ENCODE measurements at places on chromosomes 2 and 18.

- DNase-seq: no peak
These were observed 202.0 kb upstream of the LRRTM1 start for GRCh38 chr2:80506563-80506962.

- no peak for DNase-seq
These were observed 54.7 kb upstream of the KIDINS220 start for GRCh38 chr2:8892111-8892510.

- peak; percentile 93 for DNase-seq
These were observed 152.9 kb downstream of the SPP2 start for GRCh38 chr2:234203135-234203984.

DNA sequence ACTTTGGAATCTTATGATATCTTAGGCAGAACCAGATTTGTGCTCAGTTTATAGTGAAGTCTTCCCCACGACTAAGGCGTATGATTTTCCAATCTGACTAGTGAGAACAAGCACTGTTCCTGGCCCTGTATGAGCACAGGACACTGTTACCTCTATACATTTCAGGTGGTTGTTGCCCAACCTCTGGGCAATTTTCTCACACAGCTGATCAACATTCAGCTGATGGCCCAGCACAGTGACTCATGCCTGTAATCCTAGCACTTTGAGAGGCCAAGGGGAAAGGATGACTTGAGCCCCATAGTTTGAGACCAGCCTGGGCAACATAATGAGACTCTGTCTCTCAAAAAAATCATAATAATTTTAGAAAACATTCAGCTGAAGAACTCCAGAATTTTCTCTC lies 119.5 kb downstream of the ASXL3 start:
- DNase-seq: peak; percentile 8

GRCh38 chr2:199488772-199489400 lies 31.1 kb upstream of the SATB2 start:
- peak; percentile 60 for DNase-seq

GRCh38 chr2:158740621-158741020 lies 54.5 kb upstream of the DAPL1 start:
- peak; percentile 30 for DNase-seq

GRCh38 chr18:7511106-7511505 lies 56.0 kb upstream of the PTPRM start:
- DNase-seq: no peak

GRCh38 chr2:218065239-218066006 lies 3.6 kb upstream of the RUFY4 start:
- DNase-seq: no peak

GRCh38 chr2:228614741-228615140 lies 433.3 kb upstream of the SPHKAP start:
- DNase-seq: no peak

- DNase-seq: no peak
These were observed 377.4 kb upstream of the DSEL start for GRCh38 chr18:67893916-67894315.

GRCh38 chr18:6482198-6482977 lies 67.7 kb upstream of the L3MBTL4 start:
- DNase-seq: peak; percentile 78

DNA sequence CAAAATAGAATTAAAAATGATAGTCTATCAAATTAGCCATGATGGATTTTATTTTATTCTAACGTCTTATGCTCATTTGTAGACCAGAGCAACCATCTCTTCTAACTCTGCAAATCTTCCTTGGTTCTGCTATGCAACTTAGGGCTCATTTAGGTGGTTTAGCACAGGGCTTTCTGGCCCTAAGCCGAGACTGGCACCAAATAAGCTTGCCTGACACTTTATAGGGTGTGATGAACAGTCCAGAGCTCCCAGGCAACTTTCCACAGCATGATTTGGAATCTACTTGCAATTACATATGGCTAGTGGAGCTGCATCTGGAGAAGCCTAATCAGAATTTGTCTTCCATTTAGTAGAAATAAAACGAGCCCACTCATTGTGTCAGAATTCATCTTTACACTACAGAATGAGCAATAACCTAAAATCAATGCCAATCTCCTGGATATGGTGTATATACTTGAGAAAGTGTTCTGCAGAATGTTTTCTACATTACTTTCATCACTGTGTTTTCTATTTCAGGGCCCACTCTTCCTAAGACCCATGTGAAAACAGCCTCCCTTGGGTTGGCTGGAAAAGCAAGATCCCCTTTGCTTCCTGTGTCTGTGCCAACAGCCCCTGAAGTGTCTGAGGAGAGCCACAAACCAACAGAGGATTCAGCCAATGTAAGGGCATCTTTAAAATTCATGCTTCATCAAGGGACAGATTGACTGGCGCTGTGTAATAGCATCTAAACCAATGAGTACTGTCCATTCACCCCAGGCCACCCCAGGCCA lies 698.2 kb downstream of the MBD2 start:
- no peak for DNase-seq

DNA sequence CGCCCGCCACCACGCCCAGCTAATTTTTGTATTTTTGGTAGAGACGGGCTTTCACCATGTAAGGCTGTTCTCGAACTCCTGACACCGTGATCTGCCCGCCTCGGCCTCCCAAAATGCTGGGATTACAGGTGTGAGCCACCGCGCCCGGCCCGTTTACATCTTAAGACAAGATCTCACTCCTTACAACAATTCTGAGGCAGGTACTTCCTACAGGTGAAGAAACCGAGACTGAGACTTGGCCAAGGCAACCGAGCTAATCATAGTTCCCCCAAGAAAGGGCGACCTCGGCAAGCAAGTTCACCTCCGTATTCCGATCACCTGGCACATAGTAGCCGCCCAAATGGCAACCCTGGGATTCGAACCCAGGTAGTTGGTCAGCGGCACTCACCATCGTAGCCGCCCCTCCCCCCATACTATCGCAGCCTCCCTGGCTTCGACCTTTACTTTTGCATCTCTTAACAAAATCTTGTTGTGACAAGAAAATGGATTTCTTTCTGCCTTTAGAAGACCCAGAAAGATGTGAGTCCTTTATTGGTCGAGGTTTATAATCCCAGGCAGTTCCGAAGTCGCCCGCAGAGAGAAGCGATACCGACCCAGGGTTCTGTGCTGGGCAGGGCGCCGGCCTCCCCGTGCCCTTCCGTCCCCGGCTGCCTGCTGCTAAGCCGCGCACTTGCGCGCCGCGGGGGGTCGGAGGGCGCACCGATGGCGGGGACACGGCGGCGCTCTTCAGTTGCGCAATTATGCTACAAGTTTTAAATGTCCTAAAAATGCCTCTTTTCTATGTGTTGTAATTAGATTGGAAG lies 1.1 kb upstream of the FZD5 start:
- DNase-seq: no peak

- no peak for DNase-seq
These were observed 23.0 kb downstream of the EPHA4 start for GRCh38 chr2:221549143-221549542.

DNA sequence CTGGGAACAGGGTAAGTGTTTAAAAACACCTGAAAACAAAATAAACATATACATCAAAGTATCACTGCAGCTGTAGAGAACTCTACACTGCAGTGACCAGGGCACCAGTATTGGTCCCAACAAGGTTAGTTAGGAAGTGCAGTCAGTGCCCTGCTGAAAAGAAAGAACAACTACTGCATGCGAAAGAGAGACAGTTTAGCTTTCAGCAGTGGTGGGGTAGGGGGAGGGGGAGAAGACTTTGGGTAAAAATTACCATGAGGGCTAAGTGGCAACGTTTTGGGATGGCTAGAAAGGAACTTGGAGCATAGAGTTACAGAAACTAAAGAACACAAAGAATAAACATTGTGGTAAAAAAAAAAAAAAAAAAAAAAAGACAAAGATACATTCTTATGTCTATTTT lies 112.1 kb downstream of the UPP2 start:
- no peak for DNase-seq

DNA sequence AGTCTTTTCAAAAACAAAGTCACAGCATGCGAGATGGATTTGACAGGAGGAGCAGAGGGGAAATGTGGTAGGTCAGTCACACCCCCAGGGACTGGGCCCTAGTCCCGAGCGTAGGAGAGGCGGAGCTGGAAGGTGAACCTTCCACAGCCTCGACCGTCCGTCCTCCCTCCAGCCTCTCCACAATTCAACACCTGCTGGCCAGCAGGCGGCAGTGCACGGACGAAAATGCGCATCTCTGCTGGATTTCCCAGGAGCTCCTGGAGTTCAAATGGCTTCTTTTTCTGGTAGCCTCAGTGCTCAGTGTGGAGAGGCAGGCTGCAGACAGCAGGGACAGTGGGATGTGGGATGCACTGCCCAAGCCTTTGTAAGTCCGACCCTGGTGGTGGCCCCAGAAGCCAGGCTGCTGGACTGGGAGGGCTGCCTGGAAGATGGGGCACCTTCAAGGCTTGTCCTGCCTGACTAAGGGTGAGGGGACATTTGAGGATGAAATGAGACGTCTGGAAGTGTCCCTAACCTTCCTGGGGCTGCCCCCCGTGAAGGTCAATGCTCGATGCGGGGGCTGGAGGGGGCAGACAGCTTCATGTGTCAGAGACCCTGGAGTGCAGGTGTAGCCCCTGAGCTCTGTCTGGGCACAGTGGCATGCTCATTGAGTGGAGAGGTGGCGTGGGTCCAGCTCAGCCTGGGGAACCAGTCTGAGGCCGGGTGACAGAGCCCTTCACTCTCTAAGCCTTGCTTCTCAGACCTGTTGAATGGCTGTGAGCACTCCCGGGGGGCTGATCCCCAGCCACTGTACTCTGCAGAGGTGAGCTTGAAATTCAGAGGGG lies 189.5 kb downstream of the TFCP2L1 start:
- DNase-seq: peak; percentile 76

- DNase-seq: no peak
These were observed 496.9 kb upstream of the VRK2 start for GRCh38 chr2:57549642-57550102.

GRCh38 chr18:26971409-26971808 lies 105.9 kb upstream of the AQP4 start:
- peak; percentile 30 for DNase-seq

GRCh38 chr2:195442458-195443175 lies 214.4 kb upstream of the SLC39A10 start:
- no peak for DNase-seq

- no peak for DNase-seq
These were observed 40.9 kb upstream of the SMAD7 start for GRCh38 chr18:48991676-48992075.

- no peak for DNase-seq
These were observed 59.3 kb downstream of the HDLBP start for GRCh38 chr2:241256168-241256545.

DNA sequence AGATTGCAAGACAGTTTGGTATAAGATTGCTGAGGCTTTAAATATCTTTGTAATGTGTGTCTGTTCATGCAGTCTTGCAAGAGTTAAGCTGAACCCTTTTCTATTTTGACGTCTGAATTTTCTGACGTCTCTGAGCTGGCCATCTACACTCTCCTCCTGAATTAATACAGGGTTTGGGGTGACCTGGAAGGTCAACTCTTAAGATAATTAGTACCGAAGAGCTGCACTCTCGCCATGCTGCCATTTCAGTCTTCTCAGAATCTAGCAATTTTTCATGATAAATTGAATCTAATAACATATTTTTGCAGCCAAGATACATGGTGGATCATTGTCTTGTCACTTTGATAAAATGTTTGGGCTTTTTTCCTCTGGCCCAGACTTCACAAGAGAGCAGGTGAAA lies 1245.2 kb upstream of the CELF4 start:
- DNase-seq: no peak

- peak; percentile 7 for DNase-seq
These were observed 528 bp upstream of the PPP4R3B start for GRCh38 chr2:55618025-55618274.

- DNase-seq: no peak
These were observed 109.1 kb downstream of the RTP5 start for GRCh38 chr2:241978670-241979069.

DNA sequence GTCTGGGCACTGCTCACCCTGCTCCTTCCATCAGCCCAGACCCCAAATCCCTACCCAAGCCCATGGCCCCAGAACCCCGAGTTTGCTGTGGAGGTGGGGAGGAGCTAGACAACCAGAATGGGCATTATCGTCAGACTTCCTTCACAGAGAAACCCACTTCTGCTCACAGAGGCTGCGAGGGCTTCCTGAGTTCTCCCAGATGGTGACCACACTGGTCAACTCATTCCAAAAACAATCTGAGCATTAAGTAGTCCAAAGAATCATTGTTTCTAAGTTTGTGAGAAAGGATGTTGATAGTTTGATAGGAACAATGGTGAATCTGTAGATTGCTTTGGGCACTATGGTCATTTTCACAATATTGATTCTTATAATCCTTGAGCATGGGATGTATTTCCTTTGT lies 60.2 kb downstream of the LRRC30 start:
- no peak for DNase-seq

GRCh38 chr18:79847606-79848293 lies 50.0 kb downstream of the KCNG2 start:
- DNase-seq: no peak

DNA sequence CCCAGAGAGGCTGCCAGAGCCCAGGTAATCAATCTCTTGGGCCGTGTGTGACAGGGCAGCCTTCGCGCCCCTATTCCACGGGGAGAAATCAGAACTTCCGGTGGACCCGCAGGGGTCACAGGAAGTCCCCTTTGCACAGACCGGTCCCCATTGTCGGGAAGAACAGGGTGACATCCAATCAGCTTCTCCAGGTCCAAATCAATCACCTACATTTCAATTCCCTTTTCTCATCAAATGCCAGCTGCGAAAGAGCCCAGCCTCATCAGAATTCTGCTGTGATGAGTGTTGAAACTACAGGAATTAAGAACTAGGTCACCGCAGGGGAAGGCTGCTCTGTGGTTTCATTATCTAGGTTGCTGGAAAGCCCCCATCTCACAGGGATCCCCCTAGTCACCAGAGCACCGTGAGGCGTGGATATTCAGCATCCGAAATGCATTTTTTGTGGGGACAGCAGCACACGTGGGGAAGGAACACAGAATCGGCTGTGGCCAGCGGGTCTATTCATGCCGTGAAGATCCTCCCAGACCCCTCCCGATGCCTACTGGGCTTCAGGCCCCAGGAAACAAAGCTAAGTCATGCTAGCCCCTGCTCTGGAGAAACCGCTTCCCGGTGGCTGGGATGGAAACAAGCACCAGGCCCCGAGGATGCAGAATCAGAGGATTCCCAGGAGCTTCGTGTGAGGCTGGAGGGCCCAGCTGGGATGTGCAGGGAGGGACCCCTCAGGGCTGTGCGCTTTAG lies 193.7 kb upstream of the ID2 start:
- peak; percentile 64 for DNase-seq

- DNase-seq: peak; percentile 16
These were observed 286.2 kb upstream of the TRIB2 start for GRCh38 chr2:12430407-12431133.

DNA sequence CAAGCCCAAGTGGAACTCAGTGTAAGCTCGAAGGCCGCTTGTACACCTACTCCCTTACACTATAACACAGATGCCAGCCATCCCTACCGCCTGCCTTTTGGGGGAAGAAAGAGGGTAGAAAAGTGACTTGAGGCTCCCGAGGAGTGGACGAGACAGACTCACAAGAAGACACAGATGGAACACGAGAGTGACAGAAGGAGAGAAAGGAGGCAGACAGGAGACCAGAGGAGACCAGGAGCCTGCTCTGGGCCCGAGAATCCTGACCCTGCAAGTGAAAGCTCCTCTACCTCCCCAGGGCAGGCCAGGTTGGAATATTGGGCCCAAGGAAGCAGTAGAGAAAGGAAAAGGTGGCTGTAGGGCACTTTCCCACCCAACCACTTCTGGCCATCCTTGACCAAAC lies 23.4 kb upstream of the TNS1 start:
- no peak for DNase-seq

- DNase-seq: no peak
These were observed 31.1 kb downstream of the MYO7B start for GRCh38 chr2:127566576-127566975.
